Foreskin fibroblast (primary cell): ENCODE measurements at places on chromosomes 4 and X.

DNA sequence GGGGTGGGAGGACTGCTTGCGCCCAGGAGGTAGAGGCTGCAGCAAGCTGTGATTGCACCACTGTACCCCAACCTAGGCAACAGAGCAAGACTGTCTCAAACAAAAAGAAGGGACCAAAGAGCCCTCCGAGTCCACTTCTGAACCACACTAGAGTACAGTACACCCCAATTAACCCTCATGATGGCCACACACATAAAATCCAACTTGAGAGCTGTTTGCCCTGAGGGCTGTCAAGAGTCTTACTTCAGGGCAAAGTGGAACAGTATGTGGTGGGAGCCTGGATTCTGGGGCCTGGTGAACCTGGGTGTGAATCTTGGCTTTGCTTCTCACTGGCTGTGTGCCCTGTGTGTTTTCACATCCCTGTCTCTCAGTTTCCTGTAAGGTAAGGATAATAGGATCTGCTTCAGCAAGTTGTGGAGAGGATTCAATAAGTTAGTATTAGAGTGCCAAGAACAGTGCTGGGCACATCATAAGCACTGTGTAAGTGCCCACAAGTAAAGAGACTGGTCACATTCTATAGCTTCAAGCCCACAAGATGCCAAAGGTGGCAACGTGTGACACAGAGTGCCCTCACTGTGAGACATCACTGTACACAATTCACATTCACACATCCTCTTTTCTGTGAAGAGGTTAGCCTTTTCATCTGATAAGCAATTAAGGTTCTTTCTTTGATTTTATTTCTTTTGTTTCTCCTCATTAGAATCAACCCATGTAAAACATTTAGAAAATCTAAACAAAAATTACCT is 52.1 kb downstream of the LEF1 start:
- DNase-seq: no peak

GRCh38 chr4:30172416-30172815 is 547.8 kb upstream of the PCDH7 start:
- no peak for DNase-seq

DNA sequence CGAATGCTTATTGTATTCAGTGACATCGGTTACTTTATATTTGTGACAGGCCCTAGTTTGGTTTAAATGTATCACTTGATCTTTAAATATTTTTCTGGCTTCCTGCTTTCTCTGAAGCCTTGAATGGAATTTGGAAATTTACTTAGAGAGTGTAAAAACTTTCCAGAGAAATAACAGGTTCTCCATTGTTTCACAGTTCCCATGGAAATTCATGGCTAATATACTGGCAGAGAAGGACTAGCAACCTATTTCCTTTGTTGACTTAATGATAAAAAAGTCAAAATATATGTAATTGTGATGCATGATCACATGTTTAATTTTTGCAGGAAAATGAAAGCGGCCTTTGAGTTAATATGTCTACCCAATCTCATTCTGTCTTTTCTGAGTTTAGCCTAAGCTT is 13.2 kb downstream of the NEIL3 start:
- DNase-seq: no peak

DNA sequence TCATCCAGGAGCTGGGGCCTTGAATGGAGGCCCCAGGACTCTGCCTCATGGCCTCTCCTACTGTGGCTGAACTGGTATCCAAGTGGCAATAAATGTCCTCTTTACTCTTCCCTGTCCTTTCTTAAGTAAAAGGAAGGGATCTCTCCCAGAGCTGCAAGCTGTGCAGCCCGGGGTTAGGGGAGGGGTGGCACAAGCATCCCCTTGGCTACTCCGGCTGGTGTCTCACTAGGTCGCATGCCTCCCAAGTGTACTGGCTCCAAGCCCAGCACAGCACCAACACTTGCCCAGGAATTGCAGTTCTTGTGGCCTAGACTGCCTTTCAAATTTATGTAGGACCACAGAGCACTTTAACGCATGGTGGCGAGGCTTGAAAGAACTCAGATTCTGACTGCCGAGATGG is 44.7 kb upstream of the MED14 start:
- DNase-seq: no peak

DNA sequence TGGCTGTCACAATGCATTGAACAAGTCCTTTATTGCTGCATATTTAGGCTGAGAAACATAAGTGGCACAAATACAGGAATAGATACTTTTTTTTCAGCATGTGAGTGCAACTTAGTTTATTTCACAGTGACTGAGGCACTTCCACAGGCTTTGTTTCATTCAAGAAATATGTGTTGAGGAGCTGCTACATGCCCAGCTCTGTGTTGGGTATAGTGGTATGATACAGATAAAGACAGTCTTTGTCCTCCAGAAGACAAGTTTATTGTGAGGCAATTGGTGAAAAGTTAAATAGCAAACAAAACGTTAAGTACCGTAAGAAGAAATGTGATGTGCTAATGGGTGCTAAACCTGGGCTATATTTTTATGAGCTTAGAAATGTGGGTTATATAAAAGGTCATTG is 186.4 kb downstream of the SPRY1 start:
- DNase-seq: no peak
